ENCODE measurements at places on chromosomes 3 and 15.

GRCh38 chr3:128033102-128033501, 19.1 kb upstream of the SEC61A1 start:
- no peak for DNase-seq

GRCh38 chr3:97131476-97131875, 317.1 kb downstream of the EPHA6 start:
- DNase-seq, result no peak

DNA sequence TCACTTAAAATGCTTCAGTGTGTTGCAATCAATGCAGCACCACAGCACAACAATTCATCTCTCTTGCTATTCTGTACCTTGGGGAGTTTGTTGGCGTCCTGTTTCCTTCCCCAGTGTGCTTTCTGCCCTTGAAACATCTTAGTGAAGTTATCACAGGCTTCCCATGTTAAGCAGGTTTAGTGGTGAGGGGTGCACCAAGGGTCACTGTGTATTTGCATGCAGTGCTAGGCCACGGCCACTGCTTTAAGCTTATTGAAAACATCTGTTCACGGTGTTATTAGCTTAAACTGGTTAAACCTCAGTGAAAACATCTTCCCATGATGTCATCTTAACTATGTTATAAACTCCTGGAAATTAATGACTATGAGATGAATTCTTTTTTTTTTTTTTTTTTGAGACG, 217.3 kb upstream of the GOLIM4 start:
- DNase-seq, result no peak

DNA sequence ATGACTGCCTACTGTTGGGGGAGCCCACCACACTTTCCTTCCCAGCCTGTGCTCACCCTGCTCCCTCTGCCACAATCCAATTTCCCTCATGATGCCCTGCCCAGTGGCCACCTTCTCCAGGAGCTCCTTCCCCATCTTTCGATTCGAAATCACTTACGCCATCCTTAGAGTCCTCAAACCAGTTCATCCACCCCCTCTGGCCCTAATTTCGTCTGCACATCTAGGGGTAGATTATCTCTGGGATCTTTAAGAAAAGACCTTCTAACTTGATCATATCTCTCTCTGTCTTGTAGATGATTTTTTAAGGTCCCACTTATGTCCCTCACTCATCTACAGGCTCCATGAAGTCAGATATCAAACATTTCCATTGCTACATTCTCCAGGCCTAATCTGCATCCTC, 17.1 kb downstream of the CYP19A1 start:
- DNase-seq, result no peak

GRCh38 chr3:21747376-21747775, 3.6 kb downstream of the ZNF385D start:
- DNase-seq, result no peak

- no peak for DNase-seq
These were observed 576.4 kb downstream of the FOXP1 start for GRCh38 chr3:71006810-71007785.

DNA sequence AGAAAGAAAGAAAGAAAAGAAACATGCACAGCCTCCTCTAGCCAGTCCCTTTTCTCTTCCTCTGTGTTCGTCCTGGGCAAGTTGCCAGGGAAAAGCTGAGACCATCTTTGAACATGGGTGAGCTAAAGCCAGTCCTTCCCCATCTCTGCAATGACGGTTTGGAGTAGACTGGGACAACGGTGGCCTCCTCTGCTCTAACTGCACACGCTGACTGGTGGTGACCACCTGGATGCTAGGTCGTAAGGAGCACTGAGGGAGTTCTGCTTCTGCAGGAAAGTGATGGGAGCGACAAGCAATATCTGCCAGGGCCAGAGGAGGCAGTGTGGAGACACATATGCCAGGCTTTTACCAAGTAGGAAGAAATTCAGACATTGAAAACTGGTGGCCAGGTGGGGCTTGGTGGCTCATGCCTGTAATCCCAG, 111.7 kb downstream of the NUP210 start:
- no peak for DNase-seq

GRCh38 chr15:29674661-29675533, 147.4 kb downstream of the TJP1 start:
- DNase-seq, result no peak

DNA sequence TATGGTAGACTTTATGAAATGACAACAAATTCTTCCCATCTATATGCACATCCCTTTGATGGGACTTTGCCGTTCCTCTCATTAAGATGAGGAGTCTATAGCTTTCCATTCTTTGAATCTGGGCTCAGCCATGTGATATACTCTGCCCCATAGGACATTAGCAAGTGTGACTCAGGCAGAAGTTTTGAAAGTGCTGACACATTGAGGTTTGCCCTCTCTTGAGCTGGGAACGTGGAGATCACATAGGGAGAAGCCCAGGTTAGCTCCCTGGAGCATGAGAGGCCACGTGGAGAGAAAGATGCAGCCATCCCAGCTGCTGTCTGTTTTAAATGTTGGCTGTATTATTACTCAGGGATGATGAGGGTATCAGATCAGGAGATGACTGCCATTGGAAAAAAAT, 67.7 kb upstream of the OXTR start:
- no peak for DNase-seq

- no peak for DNase-seq
These were observed 31.9 kb downstream of the TRAK1 start for GRCh38 chr3:42123012-42123581.

DNA sequence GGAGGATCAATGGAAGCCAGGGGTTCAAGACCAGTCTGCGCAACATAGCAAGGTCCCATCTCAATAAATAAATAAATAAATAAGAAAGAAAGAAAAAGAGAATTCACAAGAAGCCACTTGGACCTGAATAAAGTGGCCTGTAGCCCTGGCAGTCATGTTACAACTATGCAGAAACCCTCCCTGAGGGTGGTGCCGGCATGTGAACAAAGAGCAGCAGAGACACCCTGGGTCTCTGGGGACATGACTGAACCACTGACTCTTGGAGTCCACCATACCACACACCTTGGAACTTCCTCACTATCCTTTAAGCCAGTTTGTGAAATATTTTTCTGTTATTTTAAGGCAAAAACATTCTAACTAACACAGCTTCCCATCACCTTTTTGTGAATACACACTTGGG, 93.0 kb downstream of the MEIS2 start:
- DNase-seq, result no peak

DNA sequence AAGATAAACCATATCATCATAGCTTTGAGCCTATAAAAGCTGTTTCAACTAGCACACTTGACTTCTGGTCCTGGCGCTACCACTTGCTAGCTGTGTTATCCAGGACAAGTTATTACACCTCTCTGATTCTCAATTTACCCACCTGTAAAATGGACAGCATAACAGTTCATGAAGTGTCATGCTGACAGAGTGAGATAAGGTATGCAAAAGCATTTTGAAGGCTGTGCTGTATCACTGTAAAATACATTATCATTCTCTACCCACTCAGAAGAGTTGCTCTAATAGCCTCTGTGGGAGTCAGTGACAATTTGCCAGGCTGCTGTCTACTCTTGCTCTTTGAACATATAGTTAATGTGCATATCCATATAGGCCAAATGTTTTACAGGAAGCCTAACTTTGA, 93.0 kb downstream of the SSR3 start:
- no peak for DNase-seq

- DNase-seq, result no peak
These were observed at the start of gene SEMA5B for GRCh38 chr3:123027292-123028232. SEMA5B (minus strand) TSS chr3:123027763; CDS start chr3:122961263, 66,500 bp downstream.

- no peak for DNase-seq
These were observed 203.6 kb downstream of the TNIK start for GRCh38 chr3:171256445-171257250.

DNA sequence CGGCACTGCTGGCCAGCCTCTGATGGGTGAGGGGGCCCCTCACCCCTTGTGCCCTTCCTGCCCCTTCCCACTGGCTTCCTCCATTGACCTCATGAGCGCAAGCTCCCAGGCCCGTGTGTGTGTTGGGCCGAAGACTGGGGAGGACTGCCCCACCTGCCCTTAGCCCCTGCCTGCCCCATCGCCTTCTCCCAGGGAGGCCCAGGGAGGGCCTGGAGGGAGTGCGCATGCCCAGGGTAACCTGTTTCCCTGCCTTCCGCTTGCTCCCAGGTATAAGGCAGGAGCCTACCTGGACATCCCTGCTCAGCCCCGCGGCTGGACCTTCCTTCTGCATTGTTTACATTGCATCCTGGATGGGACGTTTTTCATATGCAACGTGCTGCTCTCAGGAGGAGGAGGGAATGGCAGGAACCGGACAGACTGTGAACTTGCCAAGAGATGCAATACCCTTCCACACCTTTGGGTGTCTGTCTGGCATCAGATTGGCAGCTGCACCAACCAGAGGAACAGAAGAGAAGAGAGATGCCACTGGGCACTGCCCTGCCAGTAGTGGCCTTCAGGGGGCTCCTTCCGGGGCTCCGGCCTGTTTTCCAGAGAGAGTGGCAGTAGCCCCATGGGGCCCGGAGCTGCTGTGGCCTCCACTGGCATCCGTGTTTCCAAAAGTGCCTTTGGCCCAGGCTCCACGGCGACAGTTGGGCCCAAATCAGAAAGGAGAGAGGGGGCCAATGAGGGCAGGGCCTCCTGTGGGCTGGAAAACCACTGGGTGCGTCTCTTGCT, 8.8 kb downstream of the DLL4 start:
- DNase-seq, result no peak

GRCh38 chr3:154170300-154170699, 49.1 kb downstream of the ARHGEF26 start:
- no peak for DNase-seq

GRCh38 chr3:122919291-122919610, 108.3 kb downstream of the SEMA5B start:
- DNase-seq, result no peak

Measured in SIG-M5 (cell line).